ENCODE measurements at places on chromosomes 3 and 15. TPM values are rescaled to one million over a fixed set of nuclear protein-coding genes. Genes with fewer than 3 reads are reported as not detected.

Gene POC1A
- 8.6 TPM for total RNA-seq

Gene SATB1
- total RNA-seq: 15.4 TPM

Gene CYP1A1
- 0.92 TPM for total RNA-seq

Gene MFGE8
- 13.9 TPM for total RNA-seq

Measured in Daoy (cell line).